ENCODE measurements at places on chromosomes 2 and 18.

- DNase-seq = no peak
These were observed 39.2 kb downstream of the GNAL start for GRCh38 chr18:11728249-11728648.

GRCh38 chr2:128689971-128690370 is 371.3 kb upstream of the HS6ST1 start:
- DNase-seq = no peak

GRCh38 chr18:5195656-5196055 is 1.4 kb downstream of the AKAIN1 start:
- DNase-seq = no peak

- DNase-seq = no peak
These were observed 227.8 kb upstream of the RBBP8 start for GRCh38 chr18:22705328-22705727.

DNA sequence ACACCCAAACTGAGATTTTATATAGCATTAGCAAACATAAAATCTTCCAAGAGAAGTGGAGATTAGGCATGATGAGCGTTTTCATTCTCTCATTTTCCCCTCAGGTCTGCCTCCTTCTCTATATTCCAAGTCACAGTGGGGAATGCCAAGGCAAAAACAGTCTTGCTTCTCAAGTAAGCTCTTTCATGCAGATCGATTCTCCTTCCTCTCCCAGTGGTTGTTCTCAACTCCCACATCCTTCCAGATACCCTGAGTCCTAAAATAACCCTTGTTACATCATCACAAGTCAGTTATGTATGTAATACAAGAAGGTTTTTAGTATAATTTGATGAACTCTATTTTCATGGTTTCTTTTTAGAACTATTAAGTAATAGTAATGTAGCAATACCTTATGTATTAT is 150.6 kb downstream of the TXNL1 start:
- no peak for DNase-seq

- DNase-seq = no peak
These were observed 32.8 kb downstream of the TMEM247 start for GRCh38 chr2:46512185-46512584.

DNA sequence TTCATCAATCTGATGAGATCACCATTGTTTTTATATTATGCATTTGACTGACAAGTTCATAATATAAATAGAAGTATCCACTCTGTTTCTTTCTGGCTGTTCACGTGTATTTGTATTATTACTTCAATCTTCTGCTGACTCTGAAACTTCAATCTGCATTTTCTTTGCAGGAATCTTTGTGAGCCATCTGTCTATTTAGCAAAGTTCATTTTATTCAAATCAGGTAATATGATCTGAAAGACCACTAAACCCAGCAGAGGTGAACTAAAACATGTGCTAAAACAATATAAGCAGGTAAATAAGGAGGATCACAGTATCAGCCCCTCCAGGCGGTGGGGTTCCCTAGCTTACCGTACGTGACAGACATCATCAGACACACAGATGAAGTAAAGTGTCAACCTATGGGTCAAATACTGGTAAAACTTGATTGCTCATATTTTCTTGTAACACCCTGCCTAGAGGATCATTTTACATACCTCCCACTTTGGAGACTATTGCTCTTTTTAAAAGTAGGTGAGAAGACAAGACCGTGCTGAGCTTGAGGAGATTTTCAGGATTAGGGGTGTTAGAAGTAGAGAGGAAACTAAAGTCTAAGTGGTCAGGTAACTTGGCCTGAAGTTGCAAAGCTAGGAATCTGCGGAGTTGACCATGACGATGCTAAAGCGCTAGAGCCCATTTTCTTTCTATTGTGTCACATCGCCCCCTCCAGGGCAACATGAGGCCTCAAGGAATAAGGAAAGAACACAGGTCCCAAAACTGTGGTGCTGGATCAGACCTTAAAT is 9.0 kb downstream of the DTNB start:
- DNase-seq = no peak

DNA sequence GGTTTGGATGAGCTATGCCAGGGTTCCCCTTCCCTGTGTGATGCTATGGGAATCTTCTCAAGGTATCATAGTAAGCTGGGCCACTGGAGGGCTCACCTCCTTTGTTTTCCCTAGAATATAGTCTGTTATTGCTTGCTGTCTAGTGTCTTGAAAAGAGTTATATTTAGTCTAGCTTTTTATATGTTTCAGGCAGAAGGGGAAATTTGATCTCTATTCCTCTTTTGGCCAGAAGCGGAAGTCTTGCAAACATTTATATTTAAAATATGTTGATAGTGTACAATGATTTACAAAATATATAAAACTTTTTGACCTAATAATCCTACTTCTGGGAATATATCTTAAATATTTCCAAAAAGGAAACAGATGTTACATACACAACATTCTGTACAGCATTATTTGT is 260.7 kb downstream of the FHOD3 start:
- DNase-seq = no peak

DNA sequence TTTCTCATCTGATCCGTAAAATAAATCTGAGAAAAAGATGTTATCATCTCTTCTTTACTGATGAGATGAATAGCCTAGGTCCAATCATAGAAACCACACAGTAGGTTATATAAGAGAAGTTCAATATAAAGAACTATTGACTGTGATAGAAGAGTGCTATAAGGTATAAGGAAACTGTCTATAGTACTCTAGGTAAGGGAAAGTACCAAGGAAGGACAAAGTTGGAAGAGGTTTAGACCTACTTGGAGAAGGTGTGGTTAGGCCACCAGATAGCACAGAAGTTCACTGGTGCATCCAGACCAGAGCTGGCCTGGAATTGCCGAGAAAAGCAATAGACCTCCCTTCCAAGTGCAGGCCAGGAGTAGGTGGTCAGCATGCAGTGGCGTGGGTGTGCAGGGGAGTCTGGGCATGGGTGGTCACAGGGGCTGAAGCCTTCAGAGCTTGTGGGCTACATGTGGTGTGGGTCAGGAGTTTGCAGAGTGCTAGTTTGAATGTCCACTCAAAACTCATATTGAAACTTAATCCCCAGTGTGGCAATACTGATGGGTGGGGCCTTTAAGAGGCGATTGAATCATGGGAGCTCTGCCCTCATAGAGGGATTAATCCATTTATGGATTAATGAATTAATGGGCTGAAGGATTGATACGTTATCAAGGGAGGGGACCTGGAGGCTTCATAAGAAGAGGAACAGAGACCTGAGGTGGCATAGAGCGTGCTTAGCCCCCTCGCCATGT is 86.3 kb downstream of the ALPK2 start:
- DNase-seq = no peak

- no peak for DNase-seq
These were observed 482.7 kb upstream of the ZEB2 start for GRCh38 chr2:145002624-145003023.

GRCh38 chr2:219178377-219179175 is 501 bp downstream of the RETREG2 start:
- peak; percentile 37 for DNase-seq

GRCh38 chr18:24219561-24220317 is 80.9 kb downstream of the CABYR start:
- DNase-seq = no peak

All from T-helper 9 cell (primary cell).